ENCODE measurements at places on chromosomes 11 and 22. TPM values are rescaled to one million over a fixed set of nuclear protein-coding genes. Genes with fewer than 3 reads are reported as not detected.

Gene RAB39A
- 0.12 TPM for total RNA-seq

Gene MIAT
- 268 TPM for total RNA-seq

Gene SLC25A22
- 65.2 TPM for total RNA-seq

Gene OR56A4
- total RNA-seq = not detected

Gene TUB
- total RNA-seq = 0.05 TPM

Gene RIMBP3B
- total RNA-seq = 0.22 TPM

All from T-helper 1 cell treated with Interleukin-12 subunit alpha and Interleukin-12 subunit beta and Interleukin-4 antibody, amounts not matched to agents 30 ng/mL and 1 ng/mL, for 36 hours (primary cell).